Hematopoietic multipotent progenitor cell treated with erythropoietin and hydrocortisone succinate and interleukin-3 and kit ligand, for 6 days (in vitro differentiated cells): ENCODE measurements at places on chromosomes 6 and 20.

DNA sequence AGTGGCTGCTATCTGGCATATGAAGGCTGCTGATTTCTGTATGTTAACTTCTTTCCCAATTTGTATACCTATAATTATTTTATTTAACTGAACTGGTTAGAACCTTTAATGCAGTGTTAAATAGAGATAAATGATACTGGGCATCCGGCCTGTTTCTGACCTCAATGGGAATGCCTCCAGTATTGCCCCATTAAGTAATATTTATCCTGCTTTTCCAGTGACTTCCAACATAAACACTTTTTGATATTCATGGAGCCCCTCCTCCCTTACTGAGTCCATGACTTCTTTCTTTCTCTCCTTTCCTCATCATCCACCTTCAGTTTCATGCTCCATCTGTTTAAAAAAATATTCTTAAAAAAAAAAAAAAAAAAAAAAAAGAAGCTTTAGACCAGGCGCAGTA lies 8.8 kb downstream of the TRIM27 start:
- DNase-seq = no peak

DNA sequence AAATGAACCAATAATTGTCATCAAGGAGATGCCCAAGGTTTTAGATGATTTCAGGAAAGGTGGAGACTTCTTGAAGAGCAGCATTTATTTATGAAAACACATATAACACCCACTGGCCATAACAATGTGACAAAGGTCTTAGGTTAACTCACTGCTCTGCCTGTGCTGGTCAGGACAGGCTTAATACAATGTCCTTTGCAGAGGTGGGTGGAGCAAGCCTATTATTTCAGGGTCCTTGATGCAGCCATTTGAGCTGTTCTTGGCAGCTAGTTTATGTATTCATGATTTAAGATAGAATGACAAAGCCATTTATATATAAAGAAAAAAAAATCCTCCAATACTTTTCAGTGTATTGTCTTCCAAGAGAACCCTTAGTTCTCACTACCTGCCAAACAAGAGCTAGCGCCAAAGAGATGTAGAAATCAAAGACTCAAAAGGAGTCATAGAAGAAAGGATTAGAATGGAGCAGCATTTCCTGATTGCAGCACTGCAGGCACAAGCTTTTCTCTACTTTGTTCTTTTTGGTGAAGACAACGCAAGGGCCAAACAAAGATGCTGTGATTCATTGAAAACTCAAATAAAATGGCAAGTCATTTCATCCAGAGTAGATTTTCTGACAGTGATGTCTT lies 124.3 kb upstream of the TSHZ2 start:
- no peak for DNase-seq

- DNase-seq = no peak
These were observed 489.3 kb downstream of the BTBD3 start for GRCh38 chr20:12406978-12407377.

DNA sequence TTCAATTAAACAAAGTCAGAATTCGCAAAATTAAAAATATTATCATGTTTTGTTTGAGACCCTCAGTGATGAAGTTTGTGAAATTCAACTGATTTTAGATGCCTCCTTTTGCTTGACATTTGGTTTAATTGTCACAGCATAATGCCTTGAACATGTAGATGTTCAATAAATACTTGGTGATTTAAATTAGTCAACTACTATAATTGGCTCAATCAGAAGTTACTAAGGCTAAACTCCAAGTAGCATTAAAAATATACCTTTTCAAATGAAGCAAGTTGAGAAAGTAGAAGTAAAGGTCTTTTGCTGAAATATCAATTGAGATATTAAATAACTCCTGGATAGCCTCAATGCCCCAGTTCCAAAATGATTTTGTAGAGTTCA lies 145.8 kb upstream of the AKIRIN2 start:
- DNase-seq = no peak

DNA sequence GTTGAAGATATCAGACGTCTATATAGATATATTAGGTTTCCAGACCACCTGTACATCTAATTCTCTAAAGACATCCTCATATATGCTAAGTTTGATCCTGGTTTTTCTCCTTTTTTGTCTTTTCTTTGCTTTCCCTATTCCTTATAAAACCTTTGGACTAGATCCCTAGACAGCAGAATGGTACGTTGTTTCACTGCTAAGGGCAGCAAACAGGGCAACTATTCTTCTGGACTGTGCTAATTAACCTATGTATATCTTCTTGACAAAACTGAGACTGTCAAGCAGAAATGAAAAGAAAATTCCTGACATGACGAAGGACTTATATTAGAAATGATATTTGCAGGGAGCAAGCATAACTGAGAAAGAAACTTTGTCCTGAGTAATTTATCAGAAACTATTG lies 19.1 kb downstream of the ME1 start:
- DNase-seq = no peak

DNA sequence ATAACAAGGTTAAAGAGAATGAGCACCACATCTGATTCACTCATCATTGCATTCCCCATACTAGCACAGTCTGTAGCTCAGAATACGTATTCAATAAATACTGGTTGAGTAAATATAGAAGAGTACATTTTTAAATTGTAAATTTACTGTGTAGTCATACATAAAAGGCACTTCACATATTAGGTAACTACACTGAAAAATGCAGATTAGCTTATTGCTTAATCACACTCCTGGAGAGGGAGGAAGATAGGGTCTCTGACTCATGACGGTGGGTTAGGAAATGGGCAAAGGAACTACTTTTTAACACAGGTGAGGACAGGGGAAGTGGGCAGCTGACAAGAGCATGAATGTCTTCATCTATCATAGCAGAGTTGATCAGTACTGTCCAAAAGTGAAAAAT lies 133.2 kb downstream of the TBC1D32 start:
- no peak for DNase-seq
